Lung (tissue), 17 donors: ENCODE measurements at places on chromosomes 1 and 21. TPM values are rescaled to one million over a fixed set of nuclear protein-coding genes. Genes with fewer than 3 reads are reported as not detected.
A peak's percentile ranks its signal among the peaks of the same experiment; 100 is the strongest.

- no peaks in the 10 kb centered on the region for H3K36me3 ChIP-seq
- H3K4me3 ChIP-seq, result no peak overlapping the region
- DNase-seq, result peak; percentile 31
- peaks cover 4% of the 10 kb centered on the region for H3K27me3 ChIP-seq
Measured at GRCh38 chr21:43825936-43826622, 36.7 kb downstream of the RRP1 start.

DNA sequence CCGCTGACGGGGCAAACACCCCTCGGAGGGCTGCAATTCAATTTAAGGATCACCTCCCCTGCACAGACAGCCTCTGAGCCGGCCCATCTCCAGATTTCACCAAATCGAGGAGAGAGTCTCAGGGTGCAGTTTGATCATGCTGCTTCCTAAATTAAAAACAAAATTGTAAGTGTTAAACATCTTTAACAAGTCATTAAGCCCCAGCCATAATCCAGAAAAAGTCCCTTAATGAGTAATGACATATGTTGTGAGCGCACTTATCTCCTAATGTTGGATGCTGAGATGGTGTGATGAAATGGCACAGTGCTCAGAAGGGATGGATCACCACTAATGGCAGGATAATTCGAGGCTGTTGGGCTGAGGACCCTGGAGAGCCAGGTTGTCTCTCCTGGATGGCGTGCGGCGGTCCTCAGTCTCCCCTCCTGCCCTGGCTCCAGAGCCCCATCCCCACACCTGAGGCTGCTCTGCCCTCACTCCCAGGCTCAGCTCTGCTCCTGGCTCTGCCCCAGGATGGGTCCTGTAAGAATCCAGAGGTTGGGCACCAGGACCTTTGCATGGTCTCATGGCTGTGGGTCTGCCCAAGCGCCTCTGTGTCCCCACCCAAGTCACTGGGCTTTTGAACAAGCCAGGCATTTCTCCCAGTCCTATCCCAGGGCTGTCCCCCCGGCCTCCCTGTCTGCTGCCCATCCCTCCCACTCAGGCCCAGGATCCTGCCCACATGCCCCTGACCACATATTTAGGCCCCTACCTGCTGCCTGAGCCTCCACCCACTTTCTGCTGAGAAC, 224.4 kb upstream of the POU3F1 start:
- H3K27ac ChIP-seq, result no peak overlapping the region
- no peaks in the 10 kb centered on the region for H3K27me3 ChIP-seq
- H3K4me3 ChIP-seq, result no peak overlapping the region
- DNase-seq, result peak; percentile 69
- peaks cover 55% of the 10 kb centered on the region for H3K4me1 ChIP-seq

DNA sequence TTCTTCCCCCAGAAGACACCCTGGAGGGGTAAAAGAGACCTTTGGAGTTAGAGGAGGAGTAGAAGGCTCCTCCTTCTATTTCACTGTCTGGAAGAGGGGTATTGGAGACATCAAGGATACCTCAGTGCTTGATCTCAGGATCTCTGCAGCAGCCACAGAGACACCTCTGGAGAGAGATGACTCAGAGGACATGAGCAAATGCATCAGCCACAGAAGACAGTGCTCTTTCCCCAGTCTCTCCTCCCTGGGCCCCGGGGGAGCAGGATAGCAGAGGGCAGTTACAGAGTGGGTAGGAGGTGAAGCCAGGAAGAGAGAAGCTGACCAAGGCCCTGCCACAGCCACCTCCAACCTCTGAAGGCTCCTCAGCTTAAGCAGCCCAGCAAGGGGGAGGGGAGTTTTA, 15.3 kb upstream of the TEDDM1 start:
- DNase-seq, result no peak
- H3K27ac ChIP-seq, result no peak overlapping the region
- peaks cover 3% of the 10 kb centered on the region for H3K27me3 ChIP-seq

The AZIN2 gene
- 1.5 TPM for polyA plus RNA-seq

The SLC16A4 gene
- 4.6 TPM for polyA plus RNA-seq
